Nephron progenitor cell (in vitro differentiated cells): ENCODE measurements at places on chromosomes 12 and 14.

DNA sequence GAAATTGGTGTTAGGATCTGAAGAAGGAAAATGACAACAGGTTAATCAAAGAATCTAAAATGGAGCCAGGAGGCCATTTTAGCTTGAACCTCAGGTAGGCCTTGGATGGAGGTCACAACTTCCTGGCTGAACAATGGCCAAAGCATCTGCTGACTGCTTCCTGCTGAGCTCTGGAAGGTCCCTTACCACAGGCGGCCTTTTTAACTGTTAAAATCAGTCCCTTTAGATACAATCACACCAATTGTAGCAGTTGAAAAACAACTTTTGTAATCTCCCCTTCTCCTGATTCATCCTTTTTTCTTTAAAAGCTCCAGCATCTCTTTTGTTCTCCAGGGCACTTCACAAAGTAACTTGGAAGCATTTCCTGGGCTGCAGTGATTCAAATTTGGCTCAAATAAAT is 388.8 kb downstream of the PDZRN4 start:
- H3K4me1 ChIP-seq = no peaks in the 10 kb centered on the region
- no peak for DNase-seq
- no peaks in the 10 kb centered on the region for H3K27me3 ChIP-seq

DNA sequence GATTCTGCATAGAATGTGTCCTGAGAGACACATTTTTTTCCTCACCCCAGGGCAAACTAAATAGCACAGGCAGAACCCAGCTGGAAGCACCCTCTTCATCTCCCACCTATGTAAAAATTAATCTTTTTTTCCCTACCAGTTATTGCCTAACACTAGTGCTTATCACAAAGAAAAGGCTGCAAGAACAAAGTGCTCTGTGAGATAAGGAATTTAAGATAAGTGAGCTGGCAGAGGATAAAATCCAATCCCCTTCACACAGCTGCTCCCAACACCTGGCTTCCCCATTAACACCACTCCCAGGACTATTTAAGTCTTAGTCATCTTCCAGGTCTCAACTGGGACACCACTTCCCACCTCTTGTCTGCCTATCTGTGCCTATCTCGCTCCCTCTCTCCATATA is 75.2 kb downstream of the TTC9 start:
- no peaks in the 10 kb centered on the region for H3K36me3 ChIP-seq
- no peak overlapping the region for H3K27ac ChIP-seq
- peaks cover 19% of the 10 kb centered on the region for H3K27me3 ChIP-seq
- H3K4me1 ChIP-seq = peaks cover 6% of the 10 kb centered on the region
- no peak overlapping the region for H3K4me3 ChIP-seq

DNA sequence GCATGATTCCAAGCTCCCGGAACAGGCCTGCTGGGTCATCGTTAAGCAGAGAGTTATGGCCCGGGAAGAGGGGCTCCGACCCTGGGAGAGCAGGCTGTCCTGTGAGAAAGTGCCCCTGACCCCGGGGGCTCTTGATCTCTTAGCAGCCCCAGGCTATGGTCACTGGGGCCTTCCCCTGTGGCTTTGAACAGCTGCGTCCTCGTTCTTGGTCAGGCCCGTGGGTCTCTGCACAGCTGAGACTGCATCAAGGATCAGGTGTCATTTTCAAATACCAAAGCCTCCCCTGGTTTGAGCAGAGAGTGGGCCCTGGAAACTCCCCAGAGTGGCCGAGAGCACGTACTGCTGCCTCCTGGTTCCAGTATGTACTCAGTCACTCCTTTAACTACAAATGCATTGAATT is 114.8 kb downstream of the ESRRB start:
- peaks cover 43% of the 10 kb centered on the region for H3K27me3 ChIP-seq
- H3K27ac ChIP-seq = no peak overlapping the region
- H3K4me3 ChIP-seq = no peak overlapping the region
- DNase-seq = peak; percentile 28
- H3K36me3 ChIP-seq = no peaks in the 10 kb centered on the region
- peaks cover 56% of the 10 kb centered on the region for H3K4me1 ChIP-seq

GRCh38 chr14:104282332-104283196 is 144.2 kb downstream of the KIF26A start:
- no peaks in the 10 kb centered on the region for H3K36me3 ChIP-seq
- DNase-seq = no peak
- H3K27ac ChIP-seq = no peak overlapping the region
- H3K4me1 ChIP-seq = peaks cover 35% of the 10 kb centered on the region
- H3K4me3 ChIP-seq = no peak overlapping the region
- H3K27me3 ChIP-seq = peaks cover 21% of the 10 kb centered on the region

- no peak overlapping the region for H3K27ac ChIP-seq
- peaks cover 49% of the 10 kb centered on the region for H3K4me1 ChIP-seq
- DNase-seq = no peak
- no peaks in the 10 kb centered on the region for H3K27me3 ChIP-seq
- no peak overlapping the region for H3K4me3 ChIP-seq
Measured at GRCh38 chr14:102645746-102646440, 53.4 kb downstream of the RCOR1 start.

DNA sequence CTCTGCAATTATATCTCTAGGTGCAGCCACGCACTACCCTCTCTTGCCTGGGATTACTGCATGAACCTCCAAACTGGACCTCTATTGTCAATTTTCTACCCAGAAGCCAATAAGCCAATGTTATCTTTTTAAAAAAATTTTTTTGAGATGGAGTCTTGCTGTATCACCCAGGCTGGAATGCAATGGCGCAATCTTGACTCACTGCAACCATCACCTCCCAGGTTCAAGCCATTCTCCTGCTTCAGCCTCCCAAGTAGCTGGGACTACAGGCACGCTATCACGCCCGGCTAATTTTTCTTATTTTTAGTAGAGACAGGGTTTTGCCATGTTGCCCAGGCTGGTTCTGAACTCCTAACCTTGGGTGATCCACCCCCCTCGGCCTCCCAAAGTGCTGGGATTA is 11.2 kb upstream of the PXN start:
- H3K36me3 ChIP-seq = no peaks in the 10 kb centered on the region
- no peak for DNase-seq
- no peaks in the 10 kb centered on the region for H3K27me3 ChIP-seq

- H3K27me3 ChIP-seq = peaks cover 4% of the 10 kb centered on the region
- H3K36me3 ChIP-seq = no peaks in the 10 kb centered on the region
- no peak for DNase-seq
- H3K4me3 ChIP-seq = no peak overlapping the region
Measured at GRCh38 chr14:90985601-90986242, 74.7 kb downstream of the RPS6KA5 start.

GRCh38 chr14:94663965-94664704 is 51.9 kb downstream of the SERPINA3 start:
- no peak overlapping the region for H3K27ac ChIP-seq
- H3K27me3 ChIP-seq = peaks cover 21% of the 10 kb centered on the region
- no peaks in the 10 kb centered on the region for H3K4me1 ChIP-seq
- no peak for DNase-seq
- no peaks in the 10 kb centered on the region for H3K36me3 ChIP-seq
- no peak overlapping the region for H3K4me3 ChIP-seq

DNA sequence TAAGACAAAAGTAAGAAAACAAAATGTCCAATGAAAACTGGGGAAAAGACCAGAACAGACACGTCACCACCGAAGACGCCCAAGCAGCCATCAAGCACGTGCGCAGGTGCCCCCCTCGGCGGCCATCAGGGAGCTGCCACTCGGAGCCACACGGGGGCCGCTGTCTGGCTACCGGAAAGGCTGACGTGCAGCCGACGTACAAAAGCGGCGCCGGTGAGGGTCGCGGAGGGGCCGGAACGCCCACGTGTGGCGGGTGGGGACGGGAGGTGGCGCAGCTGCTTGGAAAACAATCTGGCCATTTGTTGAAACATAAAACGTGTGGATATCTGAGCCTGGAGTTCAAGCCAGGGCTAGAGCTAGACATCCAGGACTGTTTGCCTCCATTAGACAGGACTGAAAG is 60.7 kb downstream of the GALNT9 start:
- H3K27me3 ChIP-seq = peaks cover 31% of the 10 kb centered on the region
- H3K4me1 ChIP-seq = peaks cover 27% of the 10 kb centered on the region
- peak overlapping the region; percentile 71 for H3K27ac ChIP-seq

GRCh38 chr14:35034440-35034833 is 11.6 kb upstream of the FAM177A1 start:
- peak; percentile 4 for DNase-seq
- H3K27ac ChIP-seq = no peak overlapping the region
- no peaks in the 10 kb centered on the region for H3K4me1 ChIP-seq
- peaks cover 58% of the 10 kb centered on the region for H3K36me3 ChIP-seq
- no peak overlapping the region for H3K4me3 ChIP-seq

- no peak for DNase-seq
- H3K27ac ChIP-seq = no peak overlapping the region
- peaks cover 49% of the 10 kb centered on the region for H3K4me1 ChIP-seq
- H3K27me3 ChIP-seq = no peaks in the 10 kb centered on the region
- H3K4me3 ChIP-seq = no peak overlapping the region
- peaks cover 5% of the 10 kb centered on the region for H3K36me3 ChIP-seq
Measured at GRCh38 chr14:90557516-90557915, 160.7 kb downstream of the CALM1 start.
